KBM-7 (cell line): ENCODE measurements at places on chromosomes 2 and 18.
A peak's percentile ranks its signal among the peaks of the same experiment; 100 is the strongest.

DNA sequence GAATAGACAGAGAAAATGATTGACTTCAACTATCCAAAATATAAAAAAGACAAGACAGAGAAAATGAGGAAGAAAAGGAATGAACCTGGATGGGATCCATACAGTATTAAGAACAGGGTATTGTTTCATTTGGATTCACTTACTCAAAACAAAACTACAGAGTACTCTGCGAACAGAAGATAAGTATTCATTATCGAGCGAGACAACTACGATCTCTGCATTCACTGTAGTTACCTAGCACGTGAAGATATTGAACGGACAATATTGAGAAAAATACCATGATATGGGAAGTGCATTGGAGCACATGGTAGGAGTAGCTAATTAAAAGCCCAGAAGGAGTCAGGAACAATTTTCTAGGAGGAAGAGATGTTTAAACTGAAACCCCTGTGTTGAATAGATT, 1.0 kb upstream of the ORC2 start:
- DNase-seq: peak; percentile 34

DNA sequence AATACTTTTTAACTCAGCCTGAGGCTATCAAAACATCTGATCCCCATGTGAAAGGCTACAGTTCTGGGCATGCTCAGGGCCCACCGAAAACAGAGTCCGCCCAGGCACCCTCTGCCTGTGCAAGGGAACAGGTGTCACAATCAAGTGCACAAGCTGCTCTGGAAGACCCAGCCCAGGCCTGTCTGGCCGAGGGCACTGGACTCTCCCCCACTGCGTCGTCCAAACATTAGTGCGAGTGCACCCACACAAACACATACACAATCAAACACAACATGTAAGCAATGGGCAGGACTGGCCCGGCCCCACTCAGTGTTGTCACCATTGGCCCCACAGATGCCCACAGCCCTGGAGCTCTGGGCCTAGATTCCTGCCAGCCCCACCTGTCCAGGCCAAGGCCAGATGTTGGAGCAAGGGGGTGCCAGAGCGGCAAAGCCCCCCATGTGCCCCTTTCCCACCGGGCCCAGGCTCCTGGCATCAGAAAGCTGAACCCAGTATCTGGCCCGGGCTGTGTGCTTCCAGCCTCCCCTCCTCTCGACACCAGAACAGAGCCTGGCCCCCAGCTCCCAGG, 617 bp upstream of the ALPG start:
- no peak for DNase-seq

- no peak for DNase-seq
These were observed 246.6 kb upstream of the SP5 start for GRCh38 chr2:170468557-170468956.

DNA sequence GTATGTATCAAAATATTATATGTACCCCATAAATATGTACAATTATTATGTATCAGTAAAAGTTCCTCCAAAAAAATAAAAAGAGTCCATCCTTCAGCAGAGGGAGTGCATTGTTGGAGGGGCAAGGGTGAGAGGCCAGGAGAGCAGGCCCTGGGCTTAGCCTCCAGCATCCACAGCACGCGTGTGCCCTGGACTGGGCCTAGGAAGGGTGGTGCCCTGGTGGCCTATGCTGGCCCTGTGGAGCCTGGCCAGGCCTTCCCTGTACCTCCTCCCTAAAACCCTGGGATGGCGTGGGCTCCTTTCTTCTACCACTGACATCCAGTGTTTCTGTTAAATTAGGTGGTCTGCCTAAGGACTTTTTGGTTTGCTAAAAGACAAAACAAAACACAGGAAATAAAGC, 93.4 kb downstream of the SH3RF3 start:
- DNase-seq: no peak

- no peak for DNase-seq
These were observed 15.9 kb downstream of the DYM start for GRCh38 chr18:49444581-49444980.

GRCh38 chr2:102438578-102438977, 15.6 kb downstream of the IL18RAP start:
- DNase-seq: no peak
